ENCODE measurements at places on chromosomes 5 and 9.

GRCh38 chr5:129804705-129805104 is 56.8 kb downstream of the MINAR2 start:
- DNase-seq = peak; percentile 67

GRCh38 chr9:117511852-117512481 is 97.1 kb upstream of the ASTN2 start:
- DNase-seq = no peak

GRCh38 chr9:75830303-75830702 is 60.2 kb upstream of the PCSK5 start:
- no peak for DNase-seq

DNA sequence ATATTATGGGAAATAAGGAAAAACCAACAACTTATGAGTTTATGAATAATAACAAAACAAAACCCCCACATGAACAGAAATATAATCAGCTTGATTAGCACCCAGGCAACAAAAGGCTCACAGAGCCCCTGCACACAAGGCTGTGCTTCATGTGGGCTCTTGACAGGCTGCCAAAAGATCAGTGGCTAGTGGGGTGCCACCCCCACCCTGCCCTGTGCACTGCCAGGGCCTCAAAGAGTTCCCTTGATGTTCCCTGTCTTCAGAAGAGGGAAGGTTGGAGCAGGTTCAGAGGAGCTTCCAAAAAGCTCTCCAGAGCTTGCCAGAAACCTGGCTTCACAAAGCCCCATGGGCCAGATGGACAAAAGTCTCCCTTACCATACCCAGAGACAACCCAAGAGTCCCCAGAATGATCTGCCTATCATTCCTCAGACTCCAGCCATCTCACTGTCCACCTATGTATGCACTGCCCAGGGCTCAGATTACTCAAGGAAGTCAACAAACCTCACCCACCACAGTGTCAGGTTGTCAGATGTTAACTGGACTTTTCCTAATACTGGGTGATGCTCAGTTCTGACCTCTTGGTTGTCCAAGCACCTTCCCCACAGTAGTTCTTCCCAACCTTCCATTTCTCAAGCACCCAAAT is 87.5 kb downstream of the SIL1 start:
- no peak for DNase-seq

- no peak for DNase-seq
These were observed 54.4 kb upstream of the SH3PXD2B start for GRCh38 chr5:172508471-172509404.

DNA sequence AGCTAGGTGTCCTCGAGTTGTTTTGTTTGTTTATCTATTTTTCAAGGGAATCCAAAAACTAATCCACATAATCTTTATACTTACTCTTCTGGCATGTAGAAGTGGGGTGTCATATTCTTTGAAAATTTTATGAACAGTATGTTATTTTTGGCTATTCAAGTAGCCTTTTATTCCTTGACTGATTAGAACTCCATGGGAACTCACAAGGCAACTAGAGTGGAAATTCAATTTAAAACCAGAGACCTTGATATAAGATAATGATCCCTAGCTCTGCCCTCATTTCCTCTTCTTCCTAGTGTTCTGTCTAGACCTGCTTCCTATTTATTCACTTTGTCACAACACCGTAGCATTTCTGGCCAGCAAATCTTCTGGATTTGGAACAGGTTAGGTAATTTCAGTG is 1123.7 kb upstream of the C9orf72 start:
- DNase-seq = no peak

GRCh38 chr5:77298146-77298545 is 87.7 kb downstream of the PDE8B start:
- DNase-seq = no peak

- DNase-seq = no peak
These were observed 378.2 kb downstream of the FAM170A start for GRCh38 chr5:120007598-120007997.

GRCh38 chr5:96431376-96432187 is 1.5 kb downstream of the PCSK1 start:
- no peak for DNase-seq

DNA sequence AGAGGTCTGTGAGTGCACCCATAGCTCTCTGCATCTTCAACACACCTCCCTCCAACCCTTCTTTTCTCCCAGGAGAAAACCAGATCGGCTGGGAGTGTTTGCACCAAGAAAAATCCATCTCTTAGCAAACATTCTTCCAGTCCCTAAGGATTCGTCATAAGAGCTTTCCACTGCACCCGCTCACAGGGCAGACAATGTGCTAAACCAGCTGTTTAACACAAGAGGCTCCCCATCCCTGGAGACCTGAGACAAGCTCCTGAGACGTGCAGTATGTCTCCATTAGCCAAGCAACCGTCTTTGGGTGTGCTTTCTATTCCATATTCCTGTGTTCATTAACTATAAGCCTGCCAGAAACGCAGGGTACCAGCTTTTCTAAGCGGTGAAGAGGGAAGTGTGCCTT is 93.6 kb upstream of the ZNF462 start:
- DNase-seq = no peak

DNA sequence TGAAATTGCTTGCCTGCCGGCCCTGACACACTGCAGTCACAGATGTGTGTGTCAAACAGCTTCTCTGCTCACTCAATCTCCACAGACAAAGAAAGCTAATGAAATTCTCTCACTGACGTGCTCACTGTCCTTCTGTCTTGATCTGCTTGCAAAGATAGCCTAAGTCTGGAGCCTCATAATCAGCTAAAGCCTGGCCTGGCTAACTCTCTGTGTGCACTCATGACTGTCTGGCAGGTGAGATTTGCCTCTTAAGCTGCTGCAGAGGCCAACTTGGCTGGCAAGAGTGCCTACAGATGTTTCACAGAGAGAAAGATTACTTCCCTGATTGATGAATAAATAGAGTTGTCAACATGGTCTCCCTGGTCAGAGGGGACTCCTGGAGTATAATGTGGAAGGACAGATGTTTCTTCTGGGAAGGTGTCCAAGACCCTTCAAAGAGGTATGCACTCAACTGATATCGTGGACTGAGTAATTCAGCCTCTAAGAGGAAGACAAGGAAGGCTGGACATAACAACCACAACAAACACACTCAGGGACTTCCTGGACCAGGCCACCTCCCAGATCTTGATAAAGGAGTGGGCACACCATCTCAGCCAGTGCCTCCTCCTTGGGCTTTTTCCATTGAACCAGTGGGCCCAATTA is 362.0 kb downstream of the SPOCK1 start:
- DNase-seq = no peak

DNA sequence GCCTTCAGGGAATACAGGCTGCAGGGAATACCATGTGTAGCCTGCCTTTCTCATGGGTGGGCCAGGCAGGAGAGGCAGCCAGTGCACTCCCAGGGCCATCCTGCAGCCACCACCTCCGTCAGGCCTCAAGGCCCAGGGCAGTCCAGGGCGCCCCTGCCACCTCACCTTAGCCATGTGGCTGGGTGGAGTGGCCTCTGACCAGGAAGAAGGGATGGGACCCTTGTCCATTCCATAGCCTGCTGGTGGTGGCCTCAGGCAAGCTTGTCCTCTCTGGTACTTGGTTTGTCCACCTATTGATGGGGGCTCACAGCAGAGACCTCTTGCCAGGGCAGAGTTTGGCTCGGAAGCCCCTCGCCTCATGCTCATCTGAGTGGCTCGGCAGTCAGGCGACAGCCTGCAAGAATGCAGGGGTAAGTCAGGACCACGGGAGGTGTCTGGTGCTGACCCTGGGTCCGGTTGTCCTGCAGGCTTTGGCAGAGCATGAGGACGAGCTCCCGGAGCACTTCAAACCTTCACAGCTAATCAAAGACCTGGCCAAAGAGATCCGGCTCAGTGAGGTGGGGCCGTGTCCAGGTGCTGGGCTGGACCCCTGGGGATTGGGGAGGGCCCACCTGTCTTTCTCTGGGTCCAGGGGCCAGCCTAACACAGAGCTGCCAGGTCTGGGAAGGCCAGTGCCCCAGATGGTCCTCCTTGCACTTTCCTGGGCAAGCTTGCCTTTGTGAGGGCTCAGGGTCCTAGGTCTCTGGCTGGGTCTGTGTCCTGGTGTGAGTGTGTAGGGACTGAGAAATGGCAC is 82.9 kb downstream of the PHF2 start:
- peak; percentile 63 for DNase-seq

GRCh38 chr5:177368869-177369644 is 11.3 kb downstream of the RGS14 start:
- no peak for DNase-seq

- DNase-seq = no peak
These were observed 1032.7 kb downstream of the NR2F1-AS1 start for GRCh38 chr5:92548346-92548745.

GRCh38 chr5:32508806-32509805 is 64.6 kb upstream of the ZFR start:
- DNase-seq = no peak

GRCh38 chr9:71349218-71349617 is 227.8 kb upstream of the TRPM3 start:
- DNase-seq = no peak

GRCh38 chr5:5705010-5705409 is 282.5 kb downstream of the ICE1 start:
- DNase-seq = no peak

DNA sequence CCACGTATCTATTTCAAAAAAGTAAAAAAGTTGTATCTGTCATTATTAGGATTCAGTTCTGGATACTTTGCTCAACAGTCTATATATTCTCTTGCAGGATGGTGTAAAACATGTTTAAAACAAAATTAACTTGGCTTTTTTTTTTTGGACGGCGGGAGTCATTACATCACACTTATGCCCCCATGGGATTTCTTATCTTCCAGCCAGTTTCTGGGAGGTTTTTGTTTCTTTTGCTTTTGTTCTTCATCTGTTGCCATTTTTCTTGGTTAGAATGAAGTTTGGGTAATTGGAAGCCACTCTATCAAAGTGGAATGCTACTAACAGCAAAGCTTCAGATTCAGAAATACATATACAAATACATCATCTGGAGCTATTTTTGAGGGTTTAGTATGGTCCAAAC is 1.8 kb upstream of the STARD4 start:
- no peak for DNase-seq

- no peak for DNase-seq
These were observed 474.2 kb downstream of the EFNA5 start for GRCh38 chr5:107196500-107197059.

GRCh38 chr5:124979251-124979650 is 232.8 kb upstream of the ZNF608 start:
- no peak for DNase-seq

GRCh38 chr9:102728946-102729345 is 266.2 kb upstream of the CYLC2 start:
- no peak for DNase-seq

- DNase-seq = no peak
These were observed 233.4 kb upstream of the ST8SIA4 start for GRCh38 chr5:101136454-101136853.

DNA sequence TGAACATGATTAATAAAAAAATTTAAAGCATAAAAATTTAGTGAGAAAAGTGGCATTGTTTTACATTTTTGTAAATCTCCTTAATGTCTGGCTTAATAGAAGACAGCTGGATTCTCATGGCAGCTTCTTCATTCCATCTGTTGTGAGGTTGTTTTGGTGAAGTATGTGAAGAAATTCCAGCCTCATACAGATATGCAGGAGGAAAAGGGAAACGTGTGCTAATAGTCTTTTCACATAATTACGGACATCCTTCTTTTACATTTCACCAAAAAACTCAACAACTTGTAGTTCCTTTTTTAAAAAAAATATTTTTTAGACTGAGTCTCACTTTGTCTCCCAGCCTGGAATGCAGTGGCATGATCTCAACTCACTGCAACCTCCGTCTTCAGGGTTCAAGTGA is 46.9 kb downstream of the HACD4 start:
- DNase-seq = no peak

DNA sequence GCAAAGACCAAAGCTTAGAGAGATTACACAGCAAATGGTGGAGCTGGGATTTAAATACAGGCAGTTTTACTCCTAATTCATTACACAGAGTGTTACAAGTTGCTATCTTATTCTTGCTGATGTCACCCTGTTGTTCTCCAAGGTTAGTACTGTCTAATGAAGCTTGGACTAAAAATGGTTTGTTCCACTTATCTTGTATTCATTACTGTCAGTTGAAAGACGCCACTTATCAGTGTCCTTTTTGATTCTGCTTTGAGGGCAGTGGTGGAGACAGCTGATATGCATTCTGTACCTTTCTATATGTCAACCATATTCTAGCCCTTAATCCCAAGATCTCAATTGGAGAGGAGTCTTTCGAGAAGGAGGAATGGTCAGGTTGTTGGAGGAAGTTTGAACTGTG is 14.0 kb upstream of the DENND4C start:
- no peak for DNase-seq

DNA sequence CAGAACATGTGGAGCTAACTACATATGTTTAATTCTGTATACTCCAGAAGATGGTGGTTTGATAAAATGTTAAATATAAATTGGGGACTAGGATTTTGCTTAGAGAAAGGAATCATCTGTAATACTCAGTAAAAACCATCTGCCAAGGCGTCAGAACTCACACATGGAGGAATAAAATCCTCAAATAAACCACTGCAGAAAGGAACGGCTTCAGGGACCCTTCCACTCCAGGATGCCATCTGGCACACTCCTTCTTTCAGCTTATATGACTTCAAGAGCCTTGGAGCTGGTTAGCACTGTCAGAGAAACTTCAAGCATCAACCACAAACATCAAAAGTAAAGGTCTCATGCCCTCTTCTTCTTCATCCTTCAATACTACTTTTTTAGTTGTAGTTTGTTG is 360.6 kb downstream of the PLK2 start:
- no peak for DNase-seq

DNA sequence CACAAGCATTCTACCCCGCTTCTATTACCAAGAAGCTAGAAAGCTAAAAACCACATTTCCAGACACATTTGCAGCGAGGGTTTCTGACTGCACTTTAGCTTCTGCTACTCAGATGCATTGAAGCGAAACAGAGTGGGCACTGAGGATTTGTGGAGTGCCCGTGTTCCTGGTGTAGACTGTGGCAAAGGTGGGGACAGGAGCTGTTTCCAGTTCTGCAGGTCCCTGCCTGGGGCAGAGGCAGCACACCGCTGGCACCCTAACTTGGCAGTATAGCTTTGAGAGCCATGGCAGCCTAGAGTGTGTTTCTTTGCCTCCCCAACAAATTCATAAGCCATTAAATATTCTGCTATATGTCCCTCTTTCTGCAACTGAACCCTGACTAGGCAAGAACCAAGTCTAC is 108.6 kb upstream of the SPOCK1 start:
- DNase-seq = no peak

- DNase-seq = no peak
These were observed 9.7 kb upstream of the CYSTM1 start for GRCh38 chr5:140165101-140165922.

DNA sequence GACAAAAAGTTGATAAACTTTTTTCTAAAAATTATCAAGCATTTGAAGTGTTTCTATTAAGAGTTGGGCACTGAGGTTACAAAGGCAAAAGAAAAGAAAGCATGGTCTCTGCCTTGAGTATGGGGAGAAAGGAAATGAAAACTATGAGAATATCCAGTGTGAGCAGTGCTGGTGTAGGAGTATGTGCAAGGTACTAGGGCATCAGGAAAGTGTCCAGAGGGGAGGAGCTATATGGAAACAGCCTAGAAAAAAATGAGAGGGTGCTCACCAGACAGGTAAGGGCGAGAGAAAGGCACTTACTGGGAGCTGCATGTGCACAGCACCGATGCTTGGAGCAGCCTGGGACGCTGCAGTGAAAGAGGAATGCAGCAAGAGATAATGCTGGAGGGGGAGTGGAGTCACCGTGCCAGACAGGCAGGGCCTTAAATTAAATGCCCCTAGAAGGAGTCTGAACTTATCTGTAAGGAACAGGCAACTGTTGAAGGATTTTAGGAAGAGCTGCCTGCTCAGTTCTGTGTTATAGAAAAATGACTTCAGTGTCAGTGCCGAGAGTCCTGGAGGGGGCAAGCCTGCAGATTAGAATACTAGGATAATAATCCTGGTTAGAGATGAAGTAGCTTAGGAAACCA is 14.0 kb downstream of the MCC start:
- DNase-seq = no peak

- DNase-seq = no peak
These were observed 946.3 kb upstream of the COX7C start for GRCh38 chr5:85671223-85671970.
